ENCODE measurements at places on chromosomes 12 and 14. TPM values are rescaled to one million over a fixed set of nuclear protein-coding genes. Genes with fewer than 3 reads are reported as not detected.

GRCh38 chr12:60191676-60192359 lies 596.0 kb downstream of the SLC16A7 start:
- no peak for DNase-seq

HELB gene
- 0.93 TPM for total RNA-seq

DNA sequence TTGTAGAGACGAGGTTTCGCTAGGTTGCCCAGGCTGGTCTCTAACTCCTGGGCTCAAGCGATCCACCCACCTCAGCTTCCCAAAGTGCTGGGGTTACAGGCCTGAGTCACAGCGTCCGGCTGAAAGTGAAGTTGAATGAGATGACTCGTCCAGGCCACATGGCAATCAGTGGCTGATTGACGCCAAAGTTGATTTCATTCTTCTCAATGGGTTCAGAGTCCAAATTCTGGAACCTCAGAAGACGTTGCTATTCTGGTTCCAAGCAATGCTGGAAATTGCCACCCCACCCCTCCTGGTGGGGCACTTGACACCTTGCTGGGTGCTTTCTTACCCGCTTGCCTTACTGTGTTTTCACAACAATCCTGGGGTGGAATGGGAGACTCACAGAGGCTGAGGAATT lies 14.9 kb downstream of the ABCB9 start:
- no peak for DNase-seq

DNA sequence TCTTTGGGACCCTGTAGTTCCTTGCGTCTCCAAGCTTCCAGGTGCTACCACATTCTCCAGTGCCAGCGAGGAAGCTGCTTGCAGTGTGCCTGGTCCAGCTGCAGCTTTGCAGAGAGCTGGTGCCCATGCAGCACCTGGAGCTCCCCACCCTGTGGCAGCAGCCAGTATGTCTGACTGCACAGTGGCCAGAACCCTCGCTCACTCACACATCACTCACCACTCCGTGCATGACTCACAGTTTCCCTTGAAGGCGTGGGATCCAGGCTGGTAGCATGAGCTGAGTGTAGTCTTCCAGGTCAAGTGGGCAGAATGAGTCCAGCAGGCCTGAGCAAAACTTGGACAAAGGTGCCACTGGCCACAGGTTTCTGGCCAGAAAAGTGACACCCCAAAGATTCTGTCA lies 33.6 kb downstream of the SDR9C7 start:
- no peak for DNase-seq

DNA sequence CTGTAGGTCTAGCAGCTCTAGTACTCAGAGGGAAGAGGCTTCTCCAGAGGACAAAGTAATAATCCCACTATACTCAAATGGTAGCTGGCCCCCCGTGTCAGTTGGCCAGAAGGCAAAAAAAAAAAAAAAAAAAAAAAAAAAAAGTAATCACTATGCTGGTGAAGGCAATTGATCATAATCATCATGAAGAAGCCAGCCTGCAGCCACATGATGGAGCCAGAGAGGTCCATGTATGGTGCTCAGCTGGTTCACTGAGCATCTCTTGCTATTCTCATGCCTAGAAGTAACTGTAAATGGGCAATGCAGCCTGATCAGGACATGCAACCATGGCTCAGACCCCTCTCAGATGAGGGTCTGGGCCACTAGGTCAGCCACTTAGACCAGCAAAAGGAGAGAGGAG lies 378.8 kb downstream of the MED13L start:
- no peak for DNase-seq

DNA sequence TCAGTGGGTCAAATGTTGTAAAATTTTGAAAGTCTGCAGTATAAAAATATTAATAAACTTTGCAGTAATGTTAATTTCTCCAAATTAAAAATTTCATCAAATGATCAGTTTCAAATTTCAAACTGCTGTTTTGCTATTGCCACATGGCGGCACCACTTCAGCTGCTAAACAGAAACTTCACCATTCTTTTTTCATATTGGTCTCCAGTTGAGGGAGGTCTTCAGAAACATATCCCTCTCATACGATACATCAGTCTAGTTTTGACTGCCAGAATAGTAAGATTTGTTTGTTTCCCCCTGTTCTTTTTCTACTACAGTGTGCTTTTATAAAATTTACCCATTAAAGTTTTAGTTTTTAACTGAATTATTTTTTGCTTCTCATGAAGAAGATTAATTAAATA lies 4.2 kb upstream of the TRHDE start:
- DNase-seq = no peak

Data from right atrium auricular region (tissue), 2 donors.